ENCODE measurements at places on chromosomes 2 and 18. TPM values are rescaled to one million over a fixed set of nuclear protein-coding genes. Genes with fewer than 3 reads are reported as not detected.

The STARD6 gene
- total RNA-seq = not detected

The L3MBTL4 gene
- total RNA-seq = not detected

The PROKR1 gene
- total RNA-seq = not detected

The INO80B gene
- 39.8 TPM for total RNA-seq

The SLC38A11 gene
- total RNA-seq = not detected

The TMEM37 gene
- not detected for total RNA-seq

The GAREM2 gene
- 1.6 TPM for total RNA-seq

The ACMSD gene
- not detected for total RNA-seq

The ALPI gene
- total RNA-seq = not detected

The DPP10 gene
- total RNA-seq = not detected

The DAW1 gene
- not detected for total RNA-seq

The CD8B gene
- total RNA-seq = 2.1 TPM

The CMPK2 gene
- 91.1 TPM for total RNA-seq

Measured in activated CD4-positive, alpha-beta memory T cell treated with anti-CD3 and anti-CD28 coated beads, Interleukin-2, amount 10 ng/mL, durations not matched to agents 7 days and 5 days (primary cell).